CD8-positive, alpha-beta memory T cell (primary cell): ENCODE measurements at places on chromosomes 4 and X. TPM values are rescaled to one million over a fixed set of nuclear protein-coding genes. Genes with fewer than 3 reads are reported as not detected.

- DNase-seq: no peak
These were observed 6.4 kb downstream of the HSPA4L start for GRCh38 chr4:127788517-127788916.

DNA sequence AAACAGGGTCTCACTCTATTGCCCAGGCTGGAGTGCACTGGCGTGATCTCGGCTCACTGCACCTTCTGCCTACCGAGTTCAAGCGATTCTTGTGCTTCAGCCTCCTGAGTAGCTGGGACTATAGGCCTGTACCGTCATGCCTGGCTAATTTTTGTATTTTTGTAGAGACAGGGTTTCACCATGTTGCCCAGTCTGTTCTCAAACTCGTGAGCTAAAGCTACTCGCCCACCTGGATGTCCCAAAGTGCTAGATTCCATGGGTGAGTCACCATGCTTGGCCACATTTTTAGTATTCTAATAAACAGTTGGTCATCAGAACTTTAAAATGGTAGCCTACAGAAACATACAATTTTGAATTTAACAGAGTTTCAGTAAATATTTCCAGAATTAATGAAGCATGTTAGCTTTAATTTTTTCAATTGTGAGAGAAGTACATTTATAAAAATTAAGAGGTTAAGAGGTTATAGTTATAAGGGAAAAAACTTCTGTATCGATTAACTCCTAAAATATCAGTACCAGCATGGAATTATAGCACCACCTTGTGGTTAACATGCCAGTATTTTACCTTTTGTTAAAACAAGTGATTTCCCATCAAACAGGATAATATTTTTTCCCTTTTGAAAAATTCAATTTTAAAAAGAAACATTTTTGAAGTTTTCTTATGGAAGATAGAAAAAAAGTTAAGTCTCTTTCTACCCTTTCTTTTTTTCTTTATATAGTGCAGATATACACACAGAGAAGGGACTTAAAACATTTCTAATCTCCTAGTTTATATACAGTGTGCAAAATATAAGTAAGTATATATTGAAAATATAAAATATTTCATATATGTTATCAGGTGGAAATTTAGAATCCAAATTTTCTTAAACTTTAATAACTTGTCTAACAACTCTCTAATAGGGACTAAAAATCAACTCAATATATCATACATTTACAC is 35.4 kb downstream of the CEP44 start:
- DNase-seq: peak; percentile 11

DNA sequence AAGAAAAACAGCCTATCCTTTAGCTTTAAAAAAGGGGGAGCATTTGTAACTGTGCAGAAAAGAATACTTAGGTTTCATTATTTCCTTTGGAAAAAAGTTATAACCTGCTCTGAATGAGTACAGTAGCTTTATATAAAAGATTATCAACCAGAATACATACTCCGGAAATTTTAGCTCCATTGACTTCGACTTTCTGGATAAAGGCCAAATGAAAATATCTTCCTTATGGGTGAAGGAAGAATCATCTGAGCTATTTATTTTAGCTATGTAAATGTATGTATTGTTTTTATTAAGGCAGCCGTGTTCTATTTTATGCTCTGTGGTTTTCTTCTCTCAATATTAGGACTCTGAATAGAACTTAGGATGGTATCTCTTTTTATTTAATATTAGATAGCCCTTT is 69.0 kb upstream of the ETNPPL start:
- no peak for DNase-seq

DNA sequence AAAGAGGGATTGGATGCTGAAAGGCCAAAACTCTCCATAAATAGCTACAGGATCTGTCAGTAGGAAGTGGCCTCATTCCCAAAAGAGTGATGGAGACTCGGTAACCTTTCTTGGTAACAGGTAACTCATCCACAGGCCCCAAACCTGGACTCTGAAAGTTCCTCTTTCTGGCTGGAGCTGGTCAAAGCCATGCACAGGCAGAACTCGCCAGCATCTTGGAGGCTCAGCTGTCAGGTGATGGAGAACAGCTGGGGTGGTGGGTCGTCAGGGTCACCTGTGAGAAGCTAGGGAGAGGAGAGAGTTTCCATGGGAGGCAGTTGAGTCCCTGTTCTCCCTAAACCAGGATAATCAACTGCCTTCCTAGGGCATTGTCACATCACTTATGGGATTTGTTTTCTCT is 354.3 kb upstream of the GATB start:
- no peak for DNase-seq

DNA sequence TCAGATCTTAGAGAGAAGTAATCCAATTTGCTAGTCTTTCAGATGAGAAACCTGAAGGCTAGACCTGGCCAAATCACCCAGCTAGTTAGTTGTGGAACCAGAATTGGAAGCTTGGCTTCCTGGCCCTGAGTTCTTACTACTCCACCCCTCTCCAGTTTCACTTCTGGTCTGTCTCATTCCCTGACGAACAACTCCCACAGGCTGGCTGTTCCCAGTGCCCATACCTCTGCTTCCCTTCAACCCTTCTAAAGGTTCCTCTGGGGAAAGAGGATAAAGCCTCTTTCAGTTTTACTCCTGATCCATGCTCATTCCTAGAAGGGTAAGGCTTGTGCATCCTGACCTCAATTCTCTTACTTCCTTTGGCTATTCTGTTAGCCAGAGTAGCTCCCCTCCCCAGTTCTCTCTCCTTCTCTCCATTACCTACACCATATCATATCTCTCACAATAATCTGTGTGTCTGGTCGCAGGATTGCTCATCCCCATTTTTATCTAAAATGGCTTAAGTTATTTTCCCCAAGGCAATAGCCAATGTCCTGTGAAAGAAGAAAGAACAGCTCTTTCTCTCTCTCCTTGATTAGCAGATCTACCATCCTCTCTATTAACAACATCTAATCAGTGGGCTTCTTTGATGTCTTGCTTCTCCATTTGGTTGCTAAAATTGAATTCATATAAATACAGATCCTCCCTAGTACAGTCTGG is 155.0 kb upstream of the MAOA start:
- DNase-seq: no peak

GRCh38 chrX:152072236-152072635 is 66.1 kb downstream of the MAGEA10 start:
- DNase-seq: no peak

DNA sequence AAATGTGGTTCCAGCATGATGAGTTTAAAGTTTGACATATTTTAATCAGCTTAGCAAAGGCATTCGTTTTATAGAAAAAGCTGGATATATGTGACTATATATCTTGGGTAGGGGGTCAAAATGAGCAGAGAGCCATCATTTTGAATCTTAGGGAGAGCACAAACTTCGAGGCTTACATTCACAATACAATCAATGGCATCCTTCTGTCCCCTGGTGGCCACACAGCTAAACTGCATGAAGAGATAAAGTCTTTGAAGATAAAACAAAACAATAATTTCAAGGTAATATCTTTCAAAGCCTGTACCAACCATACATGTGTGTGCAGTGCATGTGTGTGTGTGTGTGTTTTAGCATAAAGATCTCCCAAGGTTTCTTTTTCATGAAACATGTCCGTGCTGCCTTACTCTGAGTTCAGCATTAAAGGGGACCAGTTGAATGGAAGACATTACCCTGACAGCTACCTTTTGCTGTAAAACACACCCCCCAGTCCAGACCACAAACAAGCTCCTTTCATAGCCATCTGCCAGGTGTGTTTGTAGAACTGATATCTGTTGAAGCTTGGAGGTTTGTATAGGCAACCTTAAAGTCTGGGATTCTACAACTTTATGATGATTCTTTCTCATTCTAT is 22.0 kb downstream of the DYNLT3 start:
- peak; percentile 44 for DNase-seq

GRCh38 chr4:186554914-186555827 is at the start of gene MTNR1A:
Gene MTNR1A, minus strand, starts transcription at chr4:186555567. Its CDS starts 202 bp downstream, at chr4:186555365.
- no peak for DNase-seq

DNA sequence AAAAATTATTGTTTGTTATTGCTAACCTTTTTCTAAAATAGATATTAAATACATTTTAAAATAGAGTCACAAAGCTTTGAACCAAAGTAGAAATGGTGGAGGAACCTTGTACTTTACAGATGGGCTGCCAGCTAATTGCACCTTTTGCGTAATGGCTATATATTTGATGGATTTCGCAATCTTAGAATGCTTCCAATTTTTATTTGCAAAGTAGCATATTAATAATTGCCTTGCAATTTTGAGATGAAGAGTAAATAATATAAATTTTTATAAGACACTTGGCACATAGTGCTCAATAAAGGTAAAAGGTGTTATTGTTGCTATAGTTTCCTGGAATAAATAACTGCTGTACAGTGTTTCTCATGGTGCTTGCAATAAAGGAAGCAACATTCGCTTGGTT is 533.5 kb downstream of the CCSER1 start:
- DNase-seq: no peak

DNA sequence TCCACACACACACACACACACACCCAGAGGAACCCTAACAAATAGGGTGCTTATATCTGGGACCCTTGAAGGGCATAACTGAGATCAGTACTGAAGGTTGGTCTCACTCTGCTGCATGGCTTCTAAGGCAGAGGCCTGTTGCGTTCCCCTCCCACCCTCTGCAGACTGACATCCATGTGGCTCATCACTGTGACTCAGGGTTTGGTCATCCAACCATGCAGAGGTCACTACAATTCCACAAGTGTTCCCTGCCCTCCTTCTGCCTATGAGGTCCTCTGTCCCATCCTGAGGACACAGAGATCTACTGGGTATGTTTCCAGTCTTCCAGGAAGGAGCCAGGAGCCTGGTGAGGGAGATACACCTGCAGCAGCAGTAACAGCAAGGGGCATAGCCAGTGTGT is 55.8 kb downstream of the XAGE2 start:
- no peak for DNase-seq

DNA sequence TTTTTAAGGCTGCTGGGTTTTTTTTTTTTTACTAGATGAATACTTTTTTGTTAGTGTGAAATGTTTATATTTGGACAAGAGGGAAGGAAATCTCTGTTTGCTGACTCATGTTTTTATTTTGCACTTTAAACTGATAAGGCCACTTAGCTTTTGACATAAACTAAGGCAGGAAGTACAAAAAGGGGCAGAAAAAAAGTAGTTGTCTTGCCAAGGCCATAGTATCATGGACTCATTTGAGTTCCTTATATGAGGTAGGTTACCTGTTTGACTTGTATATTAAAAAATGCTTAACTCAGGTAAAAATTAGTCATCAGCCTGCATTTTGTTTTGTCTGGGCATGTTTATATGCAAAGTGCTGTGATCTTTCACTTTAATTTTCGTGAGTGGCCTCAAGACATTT is 26.0 kb downstream of the SMAD1 start:
- DNase-seq: no peak

GRCh38 chr4:121950212-121950679 is 1.6 kb downstream of the TRPC3 start:
- DNase-seq: peak; percentile 73

DNA sequence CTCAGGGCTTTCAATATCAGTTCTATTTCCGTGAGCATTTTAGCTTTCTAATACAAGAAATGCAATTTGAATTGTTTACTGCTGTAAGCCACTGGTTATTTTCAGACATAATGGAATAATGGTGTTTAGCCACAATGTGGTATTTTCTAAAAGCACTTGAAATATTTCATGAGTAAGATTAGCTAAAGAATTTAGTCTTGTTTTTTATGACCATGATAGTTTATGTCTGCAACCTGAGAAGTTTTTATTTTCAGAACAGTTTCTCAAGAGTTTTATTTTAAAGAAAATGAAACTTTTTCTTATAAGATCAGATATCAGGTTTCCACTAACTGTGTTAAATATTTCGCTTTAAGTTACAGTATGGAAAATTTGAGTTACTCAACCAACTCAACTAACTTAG is 60.2 kb downstream of the SLIT2 start:
- no peak for DNase-seq

- DNase-seq: no peak
These were observed 118.3 kb upstream of the PDE5A start for GRCh38 chr4:119746951-119747350.

DNA sequence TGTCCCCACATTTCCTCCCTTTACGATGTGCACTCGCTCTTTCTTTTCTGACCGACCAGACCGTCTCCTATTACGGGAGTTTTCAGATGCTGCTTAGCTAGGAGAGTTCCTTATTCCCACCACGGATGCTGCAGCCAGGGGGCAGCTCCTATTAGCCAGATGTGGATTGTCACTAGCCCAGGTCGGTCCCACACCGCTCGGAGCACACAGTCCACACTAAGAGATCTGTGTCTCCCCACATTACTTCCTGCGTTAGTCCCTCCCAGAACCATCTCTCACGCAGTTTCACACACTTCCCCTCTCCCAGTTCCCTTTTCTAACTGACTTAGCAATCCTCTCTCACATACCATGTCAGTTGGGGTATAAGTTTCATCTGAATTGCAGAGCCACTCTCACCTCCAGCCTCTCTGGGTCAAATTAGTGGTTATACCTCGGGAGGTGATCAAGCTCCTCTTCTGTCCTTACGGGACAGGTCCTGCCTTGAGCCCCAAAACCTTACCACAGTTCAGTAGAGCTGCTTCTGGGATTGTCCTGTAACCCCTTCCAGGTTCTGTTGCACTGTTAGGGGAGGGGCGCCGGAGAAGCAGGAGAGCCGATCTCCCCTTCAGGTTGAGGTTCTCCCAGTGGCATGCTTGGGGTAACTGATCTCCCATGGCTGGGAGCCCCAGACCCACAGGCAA is 28.2 kb downstream of the SULT1E1 start:
- peak; percentile 18 for DNase-seq

- no peak for DNase-seq
These were observed at the start of gene KLHL5 for GRCh38 chr4:39062094-39062769. Gene KLHL5, plus strand, starts transcription at chr4:39062232. Its CDS starts 421 bp downstream, at chr4:39062653.

DNA sequence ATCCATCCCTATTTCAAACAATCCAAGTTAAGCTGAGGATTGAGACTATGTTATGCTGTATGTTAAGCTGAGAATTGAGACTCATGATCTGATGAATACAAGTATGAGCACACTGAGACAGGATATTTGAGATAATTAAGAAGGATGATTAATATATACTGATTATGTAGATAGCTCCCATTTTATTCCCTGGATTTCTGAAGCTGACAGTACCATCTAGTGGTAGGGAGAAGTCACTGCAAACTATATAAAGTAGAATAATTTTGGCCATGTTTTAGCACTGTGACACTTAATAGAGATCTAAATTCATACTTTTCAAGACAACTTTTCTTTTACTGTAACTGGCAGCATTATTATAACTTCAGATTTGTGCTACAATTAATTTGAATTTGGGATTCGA is 63.8 kb upstream of the HPRT1 start:
- no peak for DNase-seq

Gene TCEAL7
- not detected for total RNA-seq

Gene DMRTC1
- total RNA-seq: not detected

Gene MAML3
- total RNA-seq: 0.44 TPM

Gene TMEM31
- total RNA-seq: not detected

Gene CT45A7
- not detected for total RNA-seq

Gene KLHL34
- total RNA-seq: 0.27 TPM

Gene TBC1D9
- 0.13 TPM for total RNA-seq

Gene SPATA18
- total RNA-seq: 0.35 TPM

Gene SYP
- total RNA-seq: 2.5 TPM

Gene IL13RA2
- total RNA-seq: not detected

Gene VSIG1
- 1.9 TPM for total RNA-seq

Gene L1CAM
- total RNA-seq: 0.79 TPM

Gene CDKL2
- 0.37 TPM for total RNA-seq

Gene TET2
- 25.8 TPM for total RNA-seq
